Right ventricle myocardium inferior (tissue), 1 donor: ENCODE measurements at places on chromosomes 1 and 21.

DNA sequence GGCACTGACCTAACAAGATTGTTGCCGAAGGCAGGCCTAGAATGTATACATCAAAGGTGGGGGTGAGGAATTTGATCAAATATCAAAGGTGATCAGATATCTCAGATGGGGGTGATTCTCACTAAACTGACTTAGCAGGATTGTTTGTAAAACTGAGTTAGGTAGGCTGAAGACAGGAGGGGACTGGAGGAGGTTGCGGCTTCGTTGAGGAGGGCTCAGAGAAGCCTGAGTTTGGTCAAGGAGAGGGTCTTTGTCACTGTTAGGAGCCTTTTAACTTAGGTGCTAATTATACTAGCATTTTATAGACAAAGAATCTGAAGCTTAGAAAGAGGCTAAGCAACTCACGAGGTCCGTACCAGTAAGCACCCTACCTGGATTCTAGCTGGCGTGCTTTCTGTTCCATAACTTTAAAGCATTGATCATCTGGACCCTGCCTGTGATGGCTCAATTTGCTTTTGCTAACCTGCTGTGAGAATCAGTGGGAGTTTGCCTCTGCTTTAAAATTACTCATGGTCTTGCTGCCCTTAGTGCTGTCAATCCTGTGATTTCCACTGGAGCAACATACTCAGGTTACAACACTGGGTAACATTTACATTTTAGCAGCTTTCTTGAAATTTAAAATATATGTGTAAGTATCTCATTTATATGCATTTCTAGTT, 49.8 kb downstream of the ITSN1 start:
- DNase-seq: no peak

- DNase-seq: no peak
Observed at GRCh38 chr1:183159960-183160359, 26.1 kb upstream of the LAMC2 start.

DNA sequence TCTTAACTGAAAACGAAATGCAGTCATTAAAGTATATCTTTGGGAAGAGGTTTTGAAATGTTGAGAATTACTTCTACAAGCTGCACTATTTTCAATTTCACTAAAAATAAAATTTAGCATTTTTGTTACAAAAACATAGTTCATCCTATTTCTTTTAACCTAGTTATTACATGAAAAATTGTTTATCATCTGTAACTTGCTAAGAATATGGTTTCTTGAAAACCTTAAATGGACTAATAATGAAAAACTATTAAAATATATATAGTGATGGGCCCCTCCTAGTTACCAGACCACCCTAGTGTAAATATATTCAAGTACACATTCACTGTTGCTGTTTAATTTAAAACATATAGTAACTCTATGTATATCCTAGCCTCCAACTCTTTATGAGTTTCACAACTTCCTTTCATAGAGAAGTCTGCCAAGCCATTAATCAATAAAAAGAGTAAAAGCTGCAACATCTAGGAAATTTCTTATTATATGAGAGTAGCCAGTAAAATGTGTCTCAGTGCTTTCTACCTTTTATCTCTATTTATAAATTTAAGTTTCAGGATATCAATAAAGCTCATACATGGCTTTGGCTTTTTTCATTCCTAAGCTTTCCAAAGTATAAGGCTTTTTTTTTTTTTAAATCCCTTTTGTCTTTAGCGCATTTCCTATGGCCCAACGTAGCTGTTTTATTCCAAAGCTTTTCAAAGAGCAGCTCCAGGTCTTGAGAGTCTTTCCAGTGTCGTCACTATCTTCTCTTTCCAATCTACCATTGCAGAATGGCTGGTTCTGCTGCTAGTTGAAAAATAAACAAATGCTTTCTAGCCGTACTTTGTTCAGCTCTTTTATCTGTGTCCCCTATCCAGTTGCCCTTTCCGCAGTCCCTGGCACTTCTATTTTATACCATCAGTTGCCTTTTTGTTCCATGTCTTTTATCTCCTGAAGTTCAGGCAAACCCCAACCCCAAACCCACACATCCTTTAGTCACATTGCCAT, 6.5 kb downstream of the IRF2BP2 start:
- no peak for DNase-seq

DNA sequence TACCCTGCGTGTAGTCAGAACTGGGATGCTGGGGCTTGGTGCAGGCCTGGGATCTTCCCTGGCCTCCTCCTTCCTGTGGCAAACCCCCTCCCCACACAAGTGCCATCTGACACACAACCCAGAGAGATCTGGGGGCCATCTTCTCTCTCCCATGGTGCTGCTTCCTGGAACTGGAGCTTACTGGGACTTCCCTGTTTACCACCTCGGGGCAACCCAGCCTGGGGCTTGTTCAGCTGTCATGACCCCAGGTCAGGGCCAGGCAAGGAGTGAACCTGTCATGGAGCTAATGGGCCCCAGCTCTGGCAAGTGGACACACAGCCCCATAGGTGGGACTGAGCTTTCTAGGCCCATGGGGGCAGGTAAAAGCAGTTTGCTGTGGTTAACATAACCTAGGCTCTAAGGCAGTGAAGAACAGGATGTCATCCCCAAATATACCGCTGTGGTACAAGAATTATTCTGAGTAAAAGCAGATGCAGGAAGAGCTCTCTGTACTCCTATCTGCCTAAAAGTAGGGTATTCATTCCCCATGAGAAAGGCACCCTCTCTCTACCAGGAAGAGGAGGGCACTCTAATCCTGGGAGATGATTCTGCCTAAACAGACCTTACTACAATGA, 2.4 kb downstream of the TRIM11 start:
- DNase-seq: no peak

DNA sequence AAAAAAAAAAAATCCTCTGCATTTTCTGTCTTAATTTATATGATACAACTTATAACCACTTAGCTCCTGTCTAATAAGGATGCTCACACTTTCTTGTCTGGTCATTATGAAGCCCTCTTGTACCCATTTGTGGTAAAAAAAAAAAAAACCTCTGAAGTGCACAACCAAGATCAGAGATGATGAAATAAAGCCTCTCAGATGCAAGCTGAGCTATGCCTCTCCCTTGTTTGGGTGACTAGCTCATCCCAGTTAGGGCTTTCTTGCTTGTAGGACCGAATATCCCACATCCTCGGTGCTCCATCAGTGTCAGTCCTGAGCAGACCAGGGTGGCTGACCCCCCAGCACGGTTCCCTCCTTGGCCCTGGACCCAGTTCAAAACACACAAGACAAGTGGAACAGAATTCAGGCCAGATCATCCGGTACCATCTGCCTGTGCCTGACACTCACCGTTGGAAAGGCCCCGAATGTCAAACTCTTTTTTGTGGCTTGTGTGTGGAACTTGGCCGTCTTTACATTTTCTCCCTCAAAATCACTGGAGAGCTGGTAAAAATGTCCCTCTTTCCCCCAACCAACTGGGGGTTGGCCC, 6.3 kb upstream of the SELENON start:
- no peak for DNase-seq
